ENCODE measurements at places on chromosomes 11 and 22.

- peak; percentile 95 for DNase-seq
Measured at GRCh38 chr22:46069521-46070214, 80.7 kb upstream of the PPARA start.

- no peak for DNase-seq
Measured at GRCh38 chr11:61917334-61918109, at the start of gene RAB3IL1. Gene RAB3IL1, minus strand, starts transcription at chr11:61917566. Its CDS starts 199 bp downstream, at chr11:61917367.

GRCh38 chr11:16603245-16603644 lies 135.2 kb upstream of the C11orf58 start:
- DNase-seq = no peak

DNA sequence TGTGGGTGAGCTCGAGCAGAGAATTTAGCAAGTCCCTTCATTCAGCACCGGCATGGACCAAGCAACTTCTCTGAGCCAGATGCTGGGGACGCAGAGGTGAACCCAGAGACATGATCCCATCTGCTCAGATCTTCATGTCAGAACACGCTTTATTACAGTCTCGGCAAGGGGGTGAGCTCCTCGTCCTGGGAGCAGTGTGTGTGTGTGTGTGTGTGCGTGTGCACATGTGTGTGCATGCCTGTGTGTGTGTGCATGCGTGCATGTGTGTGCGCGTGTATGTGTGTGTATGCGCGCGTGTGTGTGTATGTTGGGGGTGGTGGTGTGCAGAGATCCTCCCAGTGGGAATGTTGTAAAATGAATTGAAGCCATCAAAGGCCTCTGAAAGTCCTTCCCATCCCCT lies 9.8 kb downstream of the MIAT start:
- no peak for DNase-seq

DNA sequence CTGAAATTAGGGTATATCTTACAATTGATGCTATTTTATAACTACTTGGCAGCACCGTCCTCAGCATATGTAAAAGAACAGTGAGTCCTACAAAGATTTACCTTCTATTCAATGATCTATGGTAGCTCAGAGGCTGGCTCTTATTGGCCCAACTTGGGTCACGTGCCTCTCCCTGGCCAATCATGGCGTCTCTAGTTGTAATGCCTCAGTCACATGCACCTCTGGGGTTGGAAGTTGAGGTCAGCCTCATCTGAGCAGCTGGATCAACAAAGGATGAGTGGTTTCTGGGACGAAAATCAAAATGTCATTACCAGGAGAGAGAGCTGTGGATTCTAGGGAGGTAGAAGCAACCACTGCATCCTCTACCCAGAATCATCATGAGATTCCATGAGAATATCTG lies 22.9 kb upstream of the ASPHD2 start:
- no peak for DNase-seq

- DNase-seq = no peak
Measured at GRCh38 chr11:3623121-3623520, 18.7 kb downstream of the ART5 start.

Measured in prostate gland (tissue), 2 donors.